ENCODE measurements at places on chromosomes 11 and 22.

DNA sequence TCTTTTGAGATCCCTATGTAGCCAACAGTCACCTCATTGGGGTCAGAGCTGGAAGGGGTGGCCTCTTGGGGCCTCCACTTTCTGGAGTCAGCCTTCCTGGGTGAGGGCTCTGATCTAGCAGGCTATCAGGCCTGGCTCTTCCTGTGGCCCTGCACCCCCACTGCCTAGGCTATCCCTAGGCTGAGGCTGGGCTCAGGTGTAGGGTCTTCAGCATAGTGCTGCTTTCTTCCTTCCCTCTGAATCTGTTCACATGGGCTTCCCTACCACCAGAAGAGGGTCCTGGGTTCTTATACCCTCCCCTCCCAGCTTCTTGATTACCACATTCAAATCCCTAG lies 456 bp upstream of the SPI1 start:
- DNase-seq: no peak

- no peak for DNase-seq
Measured at GRCh38 chr22:40578171-40578570, 58.3 kb downstream of the MRTFA start.

GRCh38 chr11:63554877-63555223 lies 8.3 kb downstream of the PLAAT2 start:
- no peak for DNase-seq

GRCh38 chr11:119423509-119424254 lies 710 bp upstream of the THY1 start:
- DNase-seq: no peak

DNA sequence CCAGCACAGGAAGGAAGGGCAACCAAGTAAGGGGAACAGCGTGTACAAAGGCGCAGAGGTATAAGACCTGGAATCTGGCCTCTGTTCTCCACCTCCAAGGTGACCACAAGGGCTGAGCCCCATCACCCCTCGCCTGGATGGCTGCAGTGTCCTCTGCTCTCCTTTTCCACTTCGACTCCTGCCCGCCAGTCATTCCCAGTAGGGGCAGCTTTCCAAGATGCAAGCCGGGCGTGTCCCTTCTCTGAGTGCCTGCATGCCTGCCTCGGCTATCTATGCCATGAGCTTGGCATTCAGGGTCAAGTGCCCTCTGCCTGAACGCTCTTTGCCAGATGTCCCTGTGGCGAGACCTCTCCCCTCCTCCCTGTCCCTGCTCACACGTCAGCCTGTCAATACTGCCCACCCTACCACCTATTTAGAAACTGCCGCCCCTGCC lies 17.0 kb downstream of the FADS3 start:
- no peak for DNase-seq

DNA sequence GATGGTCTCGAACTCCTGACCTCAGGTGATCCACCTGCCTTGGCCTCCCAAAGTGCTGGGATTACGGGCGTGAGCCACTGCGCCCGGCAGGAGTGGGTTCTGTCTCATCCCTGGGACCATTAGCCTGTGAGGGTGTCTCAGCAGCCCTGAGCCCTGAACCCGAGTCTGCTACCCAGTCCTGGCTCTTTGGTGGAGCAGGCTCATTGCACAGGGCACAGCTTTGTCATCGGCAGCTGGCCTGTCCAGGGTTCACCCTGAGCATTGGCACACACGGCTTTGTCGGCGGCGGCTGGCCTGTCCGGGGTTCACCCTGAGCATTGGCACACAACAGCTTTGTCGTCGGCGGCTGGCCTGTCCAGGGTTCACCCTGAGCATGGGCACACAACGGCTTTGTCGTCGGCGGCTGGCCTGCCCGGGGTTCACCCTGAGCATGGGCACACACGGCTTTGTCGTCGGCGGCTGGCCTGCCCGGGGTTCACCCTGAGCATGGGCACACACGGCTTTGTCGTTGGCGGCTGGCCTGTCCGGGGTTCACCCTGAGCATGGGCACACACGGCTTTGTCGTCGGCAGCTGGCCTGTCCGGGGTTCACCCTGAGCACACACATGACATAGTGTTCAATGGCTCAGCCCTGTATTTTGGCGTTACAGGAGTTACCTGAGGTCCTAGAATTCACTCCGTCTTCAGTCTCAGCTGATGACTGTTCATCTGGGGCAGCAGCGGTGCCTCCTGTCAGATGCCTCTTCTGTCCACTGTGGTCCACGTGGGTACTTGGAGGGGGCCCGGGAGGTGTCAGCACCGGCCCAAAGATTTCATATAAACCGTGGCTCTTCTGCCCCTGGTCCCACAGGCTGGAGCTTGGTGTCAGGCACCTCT lies 1082.5 kb downstream of the BRD1 start:
- DNase-seq: no peak
